ENCODE measurements at places on chromosomes 2 and 18. TPM values are rescaled to one million over a fixed set of nuclear protein-coding genes. Genes with fewer than 3 reads are reported as not detected.

DNA sequence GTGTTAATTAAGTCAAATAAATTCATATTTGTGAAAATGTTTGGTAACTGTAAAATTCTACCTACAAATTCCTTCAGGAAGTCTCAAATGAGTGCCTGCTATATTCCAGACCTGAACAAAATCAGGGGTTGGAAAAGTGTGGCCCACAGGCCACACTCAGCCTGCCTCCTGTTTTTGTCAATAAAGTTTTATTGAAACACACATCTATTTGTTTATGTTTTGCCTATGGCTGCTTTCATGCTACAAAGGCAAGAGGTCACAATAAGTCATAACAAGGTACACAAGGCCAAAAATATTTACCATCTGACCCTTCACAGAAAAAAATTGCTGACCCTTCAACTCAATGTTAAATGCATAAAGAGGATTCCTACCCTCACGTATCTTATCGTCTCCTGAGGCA, 581.7 kb downstream of the ARHGAP15 start:
- no peak overlapping the region for H3K27ac ChIP-seq
- no peaks in the 10 kb centered on the region for H3K36me3 ChIP-seq
- H3K4me3 ChIP-seq: no peak overlapping the region
- no peaks in the 10 kb centered on the region for H3K27me3 ChIP-seq
- H3K4me1 ChIP-seq: no peaks in the 10 kb centered on the region

- H3K27ac ChIP-seq: no peak overlapping the region
- no peaks in the 10 kb centered on the region for H3K4me1 ChIP-seq
- H3K27me3 ChIP-seq: no peaks in the 10 kb centered on the region
- H3K4me3 ChIP-seq: no peak overlapping the region
Observed at GRCh38 chr2:136424112-136424511, 306.2 kb upstream of the CXCR4 start.

- no peak for DNase-seq
- H3K27me3 ChIP-seq: no peaks in the 10 kb centered on the region
- no peaks in the 10 kb centered on the region for H3K4me1 ChIP-seq
- no peaks in the 10 kb centered on the region for H3K36me3 ChIP-seq
- no peak within 1 kb of the TSS for H3K27ac ChIP-seq
- H3K4me3 ChIP-seq: no peak within 1 kb of the TSS
Observed at GRCh38 chr2:215138479-215138878, at the start of gene ABCA12. Gene ABCA12 (minus strand): TSS chr2:215138626. CDS start chr2:215138208, 418 bp downstream.

DNA sequence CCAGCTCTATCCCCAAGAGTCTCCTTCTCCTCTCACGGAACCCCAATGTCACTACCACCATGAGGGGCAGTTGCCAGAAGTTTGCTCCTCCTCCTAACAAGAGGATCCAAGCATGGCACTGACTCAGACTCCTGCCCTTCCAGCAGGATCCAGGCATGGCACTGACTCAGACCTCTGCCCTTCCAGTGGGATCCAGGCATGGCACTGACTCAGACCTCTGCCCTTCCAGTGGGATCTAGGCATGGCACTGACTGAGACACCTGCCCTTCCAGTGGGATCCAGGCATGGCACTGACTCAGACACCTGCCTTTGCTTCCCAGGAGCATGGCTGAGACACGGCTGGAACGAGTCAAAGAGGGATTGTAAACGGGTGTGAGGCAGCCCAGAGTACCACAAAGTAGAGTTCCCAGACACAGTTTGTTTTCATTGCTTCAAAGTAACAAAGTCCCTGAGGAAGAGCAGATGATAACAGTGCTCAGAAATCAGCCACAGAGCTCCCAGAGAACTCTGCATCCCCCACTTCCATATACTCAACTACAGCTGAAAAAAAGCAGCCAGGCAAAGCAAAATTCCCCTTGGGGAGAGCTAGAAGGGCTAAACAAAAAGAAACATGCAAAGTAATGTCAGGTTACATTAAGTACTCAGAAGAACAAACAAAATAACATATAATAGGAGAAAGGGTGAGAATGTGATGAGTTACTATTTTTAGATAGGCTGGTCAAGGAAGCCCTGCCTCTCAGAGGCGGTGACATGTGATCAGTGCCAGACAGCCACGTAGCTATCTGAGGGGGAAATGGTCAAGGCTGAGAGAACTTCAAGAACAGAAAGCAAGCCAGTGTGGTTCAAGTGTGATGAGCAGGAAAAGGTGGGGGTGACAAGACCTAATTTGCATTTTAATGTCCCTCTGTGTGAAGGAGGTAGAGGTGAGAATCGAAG, 3.0 kb downstream of the BUB1 start:
- no peaks in the 10 kb centered on the region for H3K27me3 ChIP-seq
- no peak overlapping the region for H3K4me3 ChIP-seq
- peaks cover 27% of the 10 kb centered on the region for H3K4me1 ChIP-seq
- no peak for DNase-seq
- H3K27ac ChIP-seq: no peak overlapping the region
- no peaks in the 10 kb centered on the region for H3K36me3 ChIP-seq

DNA sequence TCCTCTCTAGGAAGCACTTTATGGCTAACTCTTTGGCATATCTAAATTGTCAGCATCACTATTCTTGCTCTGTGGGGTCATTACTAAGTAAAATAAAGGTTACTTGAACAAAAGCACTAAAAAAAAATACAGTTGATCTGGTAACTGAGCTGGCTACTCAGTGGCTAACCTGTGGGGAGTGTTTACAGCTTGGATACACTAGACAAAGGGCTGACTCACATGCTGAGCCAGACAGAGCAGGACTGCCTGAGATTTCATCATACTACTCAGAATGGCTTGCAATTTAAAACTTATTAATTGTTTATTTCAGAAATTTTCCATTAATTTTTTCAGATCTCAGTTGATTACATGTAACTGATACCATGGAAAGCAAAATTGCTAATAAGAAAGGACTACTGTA, 1690.4 kb upstream of the SLC39A10 start:
- H3K4me1 ChIP-seq: no peaks in the 10 kb centered on the region
- H3K36me3 ChIP-seq: no peaks in the 10 kb centered on the region
- no peak for DNase-seq
- no peak overlapping the region for H3K27ac ChIP-seq
- H3K4me3 ChIP-seq: no peak overlapping the region

GRCh38 chr2:43081131-43081765, 145.2 kb downstream of the ZFP36L2 start:
- H3K4me3 ChIP-seq: no peak overlapping the region
- H3K4me1 ChIP-seq: peaks cover 66% of the 10 kb centered on the region
- DNase-seq: no peak
- H3K27ac ChIP-seq: peak overlapping the region; percentile 91
- no peaks in the 10 kb centered on the region for H3K27me3 ChIP-seq

GRCh38 chr2:20080839-20081415, 29.5 kb upstream of the LAPTM4A start:
- H3K27me3 ChIP-seq: no peaks in the 10 kb centered on the region
- no peak for DNase-seq
- H3K36me3 ChIP-seq: no peaks in the 10 kb centered on the region
- no peaks in the 10 kb centered on the region for H3K4me1 ChIP-seq
- H3K27ac ChIP-seq: no peak overlapping the region
- no peak overlapping the region for H3K4me3 ChIP-seq

DNA sequence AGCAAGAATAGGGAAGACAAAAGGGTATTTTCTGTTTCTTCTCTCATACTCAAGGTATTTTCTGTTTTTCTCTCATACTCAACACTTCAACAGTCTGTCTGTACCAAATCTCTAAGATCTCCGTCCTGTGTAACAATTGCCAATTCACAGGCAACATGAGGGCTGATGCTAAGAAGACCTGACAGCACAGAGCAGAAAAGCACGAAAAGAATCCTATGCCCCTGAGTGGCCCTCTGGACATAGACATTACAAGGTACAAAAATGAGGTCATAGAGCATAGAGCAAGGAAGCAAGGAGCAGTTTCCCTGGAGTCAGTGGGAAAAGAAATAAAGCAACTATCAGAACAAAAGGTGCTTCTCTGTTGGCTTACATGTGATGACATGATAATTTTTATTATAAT, 1612.6 kb upstream of the CELF4 start:
- DNase-seq: no peak
- no peaks in the 10 kb centered on the region for H3K4me1 ChIP-seq
- no peaks in the 10 kb centered on the region for H3K36me3 ChIP-seq
- no peak overlapping the region for H3K27ac ChIP-seq

DNA sequence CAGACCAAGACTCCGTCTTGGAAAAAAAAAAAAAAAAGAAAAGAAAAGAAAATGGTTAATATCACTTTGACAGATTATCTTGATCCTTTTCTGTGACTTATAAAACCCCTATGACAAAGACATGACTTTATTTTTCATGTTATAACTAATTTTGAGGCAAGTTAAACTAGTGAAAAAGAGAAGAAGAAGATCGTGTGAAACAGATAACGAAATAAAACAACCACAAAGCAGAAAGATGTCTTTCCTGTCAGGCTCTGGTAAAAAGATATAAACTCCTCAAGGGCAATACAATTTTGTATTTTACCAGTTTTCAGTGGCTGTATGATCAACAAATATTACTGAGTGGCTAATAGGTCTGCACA, 13.4 kb upstream of the RBMS1 start:
- H3K4me1 ChIP-seq: no peaks in the 10 kb centered on the region
- H3K4me3 ChIP-seq: no peak overlapping the region
- H3K27ac ChIP-seq: no peak overlapping the region
- no peak for DNase-seq
- no peaks in the 10 kb centered on the region for H3K36me3 ChIP-seq

DNA sequence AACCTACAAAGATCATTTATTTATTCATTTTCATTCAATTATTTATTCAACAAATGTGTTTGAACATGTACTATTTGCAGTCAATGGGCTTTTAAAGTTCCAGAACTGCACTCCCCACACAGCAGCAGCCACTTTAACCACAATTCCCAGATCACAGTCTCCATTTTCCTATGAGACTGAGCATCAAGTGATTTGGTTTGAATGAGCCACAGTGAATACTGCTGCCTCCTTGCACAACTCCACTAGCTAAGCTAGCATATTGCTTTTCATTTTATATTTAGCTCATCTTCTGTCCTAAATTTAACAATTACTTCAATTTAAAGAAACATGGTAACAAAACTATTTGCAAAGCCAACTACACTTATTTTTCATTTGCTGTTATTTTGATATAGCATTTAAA, 353.4 kb upstream of the VRK2 start:
- no peak overlapping the region for H3K27ac ChIP-seq
- H3K4me3 ChIP-seq: no peak overlapping the region
- H3K4me1 ChIP-seq: no peaks in the 10 kb centered on the region
- no peaks in the 10 kb centered on the region for H3K27me3 ChIP-seq
- no peak for DNase-seq
- H3K36me3 ChIP-seq: no peaks in the 10 kb centered on the region

DNA sequence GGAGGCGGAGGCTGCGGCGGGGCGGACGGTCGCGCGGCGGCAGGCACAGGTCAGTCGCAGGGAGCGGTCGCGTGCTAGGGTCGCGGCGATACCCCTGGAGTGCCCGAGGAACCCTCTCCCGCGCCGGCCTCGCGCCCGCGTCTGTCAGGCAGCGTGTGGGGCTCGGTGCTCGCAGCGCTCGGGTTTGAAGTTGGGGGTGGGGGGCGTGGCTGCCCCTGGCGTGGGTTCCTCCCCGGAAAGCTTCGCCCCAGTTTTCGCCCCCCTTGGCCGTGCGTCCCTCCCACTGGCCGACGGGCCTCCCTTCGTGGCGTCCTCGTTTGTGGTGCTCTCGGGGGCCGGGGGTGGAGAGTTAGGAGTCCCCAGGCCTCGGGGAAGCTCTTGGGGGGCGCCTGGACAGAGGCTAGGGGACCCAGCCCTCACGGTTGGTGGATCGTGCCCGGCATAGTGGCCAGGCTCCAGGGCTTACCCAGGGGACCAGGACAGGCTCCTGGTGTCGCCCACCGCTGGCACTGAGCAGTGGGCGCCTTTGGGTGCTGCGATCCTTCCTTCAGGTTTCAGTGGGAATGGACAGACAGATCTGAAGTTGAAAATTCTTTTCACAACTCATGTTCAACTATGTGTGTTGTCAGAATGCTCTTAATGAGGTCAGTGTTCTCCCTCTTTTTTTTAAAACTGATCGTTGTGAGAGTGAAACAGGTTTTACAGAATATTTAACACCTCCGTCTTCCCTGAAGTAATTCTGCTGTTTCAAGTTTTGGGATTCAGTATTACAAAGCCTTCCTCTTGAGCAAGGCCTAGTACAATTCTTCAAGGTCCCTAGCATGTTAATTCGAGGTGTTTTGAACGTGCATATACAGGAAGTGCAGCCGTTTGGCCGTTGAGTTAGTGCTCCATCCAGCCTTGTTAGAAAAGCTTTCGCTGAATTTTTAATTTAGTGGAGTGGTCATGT, 604 bp downstream of the RALBP1 start:
- no peak for DNase-seq
- no peaks in the 10 kb centered on the region for H3K27me3 ChIP-seq

DNA sequence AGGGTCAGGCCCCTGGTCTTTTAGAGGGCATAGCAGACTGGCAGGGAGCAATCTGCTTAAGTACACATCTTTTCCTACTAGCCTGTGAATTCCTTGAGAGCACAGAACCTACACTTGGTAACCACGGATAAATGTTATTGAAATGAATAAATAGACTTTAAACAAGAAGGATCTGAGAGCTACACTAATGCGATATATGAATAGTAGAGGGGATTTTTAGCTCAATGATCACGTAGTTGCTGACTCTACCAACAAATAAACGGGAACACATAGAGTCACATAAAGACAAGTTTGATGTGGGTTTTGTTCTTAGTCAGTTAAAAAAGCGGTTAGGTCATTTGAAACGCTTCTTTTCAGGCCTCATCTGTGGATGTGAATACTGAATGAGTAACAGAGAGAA, 290.3 kb upstream of the CCDC68 start:
- no peak overlapping the region for H3K4me3 ChIP-seq
- peaks cover 10% of the 10 kb centered on the region for H3K36me3 ChIP-seq
- no peaks in the 10 kb centered on the region for H3K4me1 ChIP-seq
- no peak overlapping the region for H3K27ac ChIP-seq

- no peak overlapping the region for H3K4me3 ChIP-seq
- H3K27me3 ChIP-seq: no peaks in the 10 kb centered on the region
- no peaks in the 10 kb centered on the region for H3K36me3 ChIP-seq
Observed at GRCh38 chr2:105080461-105080860, 42.6 kb downstream of the MRPS9 start.

DNA sequence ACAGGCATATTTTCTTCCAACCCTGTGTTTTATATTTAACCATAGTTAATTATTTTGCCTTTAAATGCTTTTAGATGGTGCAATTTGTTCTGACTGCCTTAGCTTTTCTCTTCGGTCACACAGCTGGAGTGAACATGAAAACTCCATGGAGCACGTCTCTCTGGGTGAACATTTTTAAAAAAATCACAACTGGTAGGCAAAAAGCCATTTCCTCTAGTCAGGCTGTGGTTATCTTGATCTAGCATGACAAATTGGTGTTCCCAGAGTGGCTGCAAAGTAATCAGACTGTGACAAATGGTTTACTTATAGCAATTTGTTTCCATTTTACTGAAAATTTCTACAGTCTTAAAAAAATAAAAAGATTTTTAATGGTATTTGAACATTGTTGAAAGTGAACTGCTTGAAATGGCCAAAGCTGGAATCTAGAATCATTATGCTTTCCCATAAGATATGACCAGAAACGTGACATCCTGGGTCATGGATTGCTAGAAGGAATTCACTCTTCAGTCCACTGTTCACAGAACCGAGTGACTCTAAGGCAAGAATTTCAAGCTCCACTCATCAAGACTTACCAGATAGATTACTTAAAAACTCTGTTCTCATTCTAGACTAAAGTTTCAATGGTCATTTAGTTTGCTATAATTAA, 703.6 kb downstream of the CPS1 start:
- no peaks in the 10 kb centered on the region for H3K27me3 ChIP-seq
- H3K36me3 ChIP-seq: no peaks in the 10 kb centered on the region
- H3K4me1 ChIP-seq: no peaks in the 10 kb centered on the region
- DNase-seq: no peak
- no peak overlapping the region for H3K27ac ChIP-seq
- no peak overlapping the region for H3K4me3 ChIP-seq

The TNFRSF11A gene
- 0.56 TPM for total RNA-seq

The SCN9A gene
- 0.51 TPM for total RNA-seq

The ACADL gene
- total RNA-seq: 1.4 TPM

The WDR7 gene
- total RNA-seq: 22.3 TPM

The CAPN14 gene
- 0.16 TPM for total RNA-seq

The KYNU gene
- 0.94 TPM for total RNA-seq

The HS6ST1 gene
- 25.8 TPM for total RNA-seq

The SCYGR4 gene
- total RNA-seq: not detected
